Stimulated activated CD4-positive, alpha-beta T cell treated with anti-CD3 and anti-CD28 coated beads, Interleukin-4, amount 100 ng/mL, for 1 hour (primary cell): ENCODE measurements at places on chromosomes 13 and 19.

- no peak for DNase-seq
Observed at GRCh38 chr19:8577741-8578140, 499 bp upstream of the MYO1F start.

DNA sequence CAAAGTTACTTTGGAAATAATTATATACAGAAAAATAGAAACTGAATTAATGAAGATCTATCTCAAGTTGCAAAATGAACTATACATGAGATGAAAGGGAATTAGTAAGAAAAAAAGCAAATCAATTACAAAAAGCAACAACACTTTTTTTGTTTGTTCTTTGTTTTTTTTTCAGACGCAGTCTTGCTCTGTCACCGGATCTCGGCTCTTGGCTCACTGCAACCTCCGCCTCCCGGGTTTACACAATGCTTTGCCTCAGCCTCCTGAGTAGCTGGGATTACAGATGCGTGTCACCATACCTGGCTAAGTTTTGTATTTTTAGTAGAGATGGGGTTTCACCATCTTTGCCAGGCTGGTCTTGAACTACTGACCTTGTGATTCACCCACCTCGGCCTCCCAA is 2.2 kb downstream of the ZNF415 start:
- DNase-seq, result no peak

- no peak for DNase-seq
Observed at GRCh38 chr13:107234319-107235073, 666.6 kb upstream of the ARGLU1 start.

DNA sequence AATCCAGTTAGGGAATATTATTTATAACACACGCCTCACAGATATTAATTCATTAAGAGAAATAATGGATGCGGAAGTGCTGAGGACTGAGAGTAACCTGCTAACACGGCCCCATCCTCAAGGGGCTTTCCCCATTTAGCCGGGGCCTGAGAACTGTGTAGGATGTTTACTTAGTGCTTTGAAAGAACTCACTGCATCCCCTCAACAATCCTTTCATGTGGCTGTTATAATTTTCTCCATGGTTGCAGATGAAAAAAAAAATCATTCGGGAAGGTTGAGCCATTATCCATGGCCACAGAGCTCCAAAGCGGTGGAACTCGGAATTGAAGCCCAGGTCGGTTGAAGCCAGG is 98.2 kb downstream of the ING1 start:
- no peak for DNase-seq

- DNase-seq, result peak; percentile 26
Observed at GRCh38 chr19:34365463-34366401, 736 bp downstream of the GPI start.

DNA sequence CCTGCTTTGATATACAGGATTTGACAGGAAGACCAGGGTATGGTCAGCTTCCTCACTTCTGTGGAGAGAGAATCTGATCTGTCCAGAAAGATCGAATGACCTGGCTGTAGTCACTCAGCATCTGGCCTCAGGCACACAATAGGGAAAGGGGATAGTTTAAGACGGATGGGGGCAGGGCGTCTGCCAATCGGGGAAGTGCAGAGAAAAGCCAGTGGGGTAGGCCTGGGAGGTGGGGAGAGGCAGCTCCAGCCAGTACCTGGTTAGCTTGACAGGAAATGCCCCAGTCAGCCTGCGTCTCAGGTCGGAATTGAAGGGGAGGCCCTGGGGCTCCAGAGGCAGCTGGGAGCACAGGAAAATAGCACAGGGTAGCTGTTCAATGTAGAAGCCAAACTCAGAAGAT is 12.4 kb downstream of the ZNF444 start:
- no peak for DNase-seq
